ENCODE measurements at places on chromosomes 1 and 21.

GRCh38 chr1:33259879-33260278, 3.6 kb downstream of the ZNF362 start:
- DNase-seq = no peak

GRCh38 chr1:51708911-51709760, 92.2 kb downstream of the OSBPL9 start:
- no peak for DNase-seq

DNA sequence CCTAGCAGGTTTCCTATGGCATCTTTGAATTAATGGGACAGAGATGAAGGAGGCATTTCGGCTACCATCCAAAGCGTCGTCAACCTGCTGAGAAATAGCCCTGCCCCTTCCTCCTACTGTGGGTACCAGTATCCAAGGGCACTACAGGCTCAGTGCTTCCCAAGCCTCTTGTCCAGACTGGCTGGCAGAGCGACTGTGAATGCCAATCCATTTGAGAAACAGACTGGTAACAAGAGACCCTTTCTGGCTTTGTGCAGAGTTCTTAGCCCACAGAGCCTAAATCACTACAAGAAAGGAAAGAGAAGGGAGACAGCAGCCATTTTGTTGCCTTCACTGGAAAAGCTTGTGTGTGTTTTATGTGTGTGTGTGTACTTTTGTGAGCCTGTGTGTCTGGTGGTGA, 115.5 kb downstream of the HMGB4 start:
- no peak for DNase-seq

- DNase-seq = no peak
Measured at GRCh38 chr1:81029266-81029665, 771.5 kb upstream of the ADGRL2 start.

DNA sequence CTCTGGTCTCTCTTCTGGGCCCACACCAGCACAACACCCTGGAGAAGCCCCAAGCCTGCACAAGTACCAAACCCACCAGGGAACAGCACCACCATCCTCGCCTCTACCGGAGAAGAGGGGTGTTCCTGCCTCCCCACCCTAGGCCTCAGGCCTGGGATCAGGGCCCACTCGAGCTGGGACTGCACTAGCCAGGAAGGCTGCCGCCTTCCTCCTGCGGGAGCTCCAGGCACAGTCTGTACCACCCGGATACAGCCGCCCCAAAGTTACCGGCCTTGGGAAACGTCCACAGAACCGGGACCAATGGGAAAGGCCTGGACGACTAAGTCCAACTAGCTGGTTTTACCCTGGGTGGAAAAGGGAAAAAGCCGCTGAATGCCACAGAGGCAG, 3.4 kb downstream of the TAL1 start:
- DNase-seq = no peak

DNA sequence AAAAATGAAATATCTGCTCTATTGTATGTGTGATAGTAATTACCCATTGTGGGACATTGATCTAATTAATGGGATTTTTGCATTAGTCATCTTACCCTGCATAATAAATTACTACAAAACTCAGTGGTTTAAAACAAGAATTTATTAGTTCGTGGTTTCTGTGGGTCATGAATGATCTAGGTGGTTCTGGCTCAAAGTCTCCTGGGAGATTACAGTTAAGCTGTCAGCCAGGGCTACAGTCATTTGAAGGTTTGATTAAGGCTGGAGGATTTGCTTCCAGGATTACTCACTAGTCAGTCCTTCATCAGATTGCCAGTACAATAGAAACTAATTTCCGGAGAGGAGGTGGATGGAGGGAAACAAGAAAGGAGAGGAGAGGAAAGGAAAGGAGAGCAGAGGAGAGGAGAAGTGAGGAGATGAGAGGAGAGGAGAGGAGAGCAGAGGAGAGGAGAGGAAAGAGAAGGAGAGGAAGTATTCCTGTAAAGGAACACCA, 60.4 kb upstream of the TNFSF4 start:
- DNase-seq = no peak

DNA sequence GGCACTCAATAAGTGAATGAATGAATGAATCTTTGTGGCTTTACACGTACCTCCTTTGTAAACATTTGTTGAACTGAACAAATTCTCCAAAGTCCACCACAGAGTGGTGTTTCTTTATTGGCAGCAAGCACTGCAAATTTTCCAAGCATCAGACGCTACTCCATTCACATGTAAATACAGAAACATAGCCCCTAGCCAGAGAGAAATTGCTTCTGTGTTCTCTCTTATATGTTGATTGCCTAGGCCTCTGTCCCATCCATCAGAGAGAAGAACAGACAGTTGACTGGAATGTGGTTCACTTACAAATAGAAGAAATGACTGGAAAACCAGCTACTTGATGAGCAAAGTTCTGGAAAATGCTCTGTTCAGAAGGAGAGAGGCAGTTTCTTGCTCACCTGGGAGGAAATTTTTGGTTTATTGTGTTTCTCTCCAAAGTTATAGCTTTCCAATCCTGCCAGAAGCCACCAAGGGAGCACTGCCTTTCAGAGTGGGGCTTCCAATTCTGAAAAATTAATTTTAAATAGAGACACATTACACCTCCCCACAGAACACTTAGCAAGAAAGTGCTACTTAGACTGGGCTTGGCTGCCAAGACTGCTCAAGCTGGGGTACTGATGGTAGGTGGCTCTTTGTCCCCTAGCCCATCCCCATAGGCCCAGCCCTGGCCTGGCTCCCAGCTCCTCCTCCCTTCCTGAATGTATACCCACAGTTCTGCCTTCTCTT, 18.1 kb upstream of the KIRREL1 start:
- no peak for DNase-seq

DNA sequence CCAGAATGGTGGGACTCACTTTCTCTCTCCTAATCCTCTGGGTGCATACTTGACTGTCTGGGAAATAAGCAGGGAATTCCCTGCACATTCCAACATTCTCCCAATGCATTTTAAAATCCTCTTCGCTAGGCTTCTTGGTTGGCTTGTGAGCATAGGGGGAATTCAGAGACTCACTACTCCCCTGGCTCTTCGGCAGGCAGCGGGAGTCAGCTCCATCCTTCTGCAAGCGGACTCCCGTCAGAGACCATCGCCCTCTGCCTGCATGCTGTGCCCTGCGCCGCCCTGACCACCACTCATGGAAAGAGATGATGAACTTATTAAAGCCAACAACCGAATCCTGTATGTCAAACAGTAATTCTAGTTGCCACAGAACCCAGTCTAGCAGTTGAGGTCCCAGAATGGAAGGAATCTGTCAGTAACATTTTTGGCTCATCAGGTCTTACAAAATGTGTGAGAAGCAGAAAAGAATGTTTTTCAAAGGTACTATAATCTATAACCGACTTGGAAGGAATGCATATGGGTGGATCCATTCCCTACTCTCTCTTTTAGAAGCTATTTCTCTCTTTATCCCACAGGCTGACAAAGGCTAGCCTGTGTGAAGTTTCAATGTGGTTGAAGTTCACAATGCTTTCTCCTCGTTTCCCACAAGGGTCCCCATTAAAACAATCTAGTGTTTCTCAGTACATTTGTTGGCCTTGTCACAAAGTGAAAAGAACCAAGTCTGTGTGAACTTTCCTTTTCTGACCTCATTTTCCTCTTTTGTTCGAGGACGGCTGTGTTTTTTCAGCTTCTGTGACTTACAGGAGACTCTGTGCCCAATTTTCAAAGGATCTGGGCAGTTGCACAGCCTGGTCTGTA, 119.1 kb upstream of the ADAR start:
- no peak for DNase-seq

GRCh38 chr1:175891783-175892309, 148.5 kb upstream of the TNR start:
- no peak for DNase-seq

GRCh38 chr1:101407505-101408211, 170.8 kb downstream of the S1PR1 start:
- no peak for DNase-seq

DNA sequence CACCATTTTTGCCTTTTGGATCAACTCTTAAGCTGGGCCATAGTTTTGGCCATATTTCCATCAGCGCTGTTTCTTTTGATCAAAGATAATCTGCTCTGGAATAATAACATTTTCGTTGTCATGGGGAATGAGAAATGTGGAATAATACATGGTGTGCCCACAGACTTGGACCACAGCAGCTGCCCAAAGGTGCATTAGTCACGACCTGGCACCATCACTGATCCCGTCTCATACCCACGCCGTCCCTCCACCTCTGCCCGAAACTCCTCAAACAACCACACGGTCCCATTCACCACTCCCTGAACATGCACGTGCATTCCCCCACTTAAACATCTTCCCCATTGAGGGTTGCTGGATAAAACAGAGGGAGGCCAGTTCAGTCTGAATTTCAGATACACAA, 76.9 kb downstream of the SLC66A1 start:
- no peak for DNase-seq

DNA sequence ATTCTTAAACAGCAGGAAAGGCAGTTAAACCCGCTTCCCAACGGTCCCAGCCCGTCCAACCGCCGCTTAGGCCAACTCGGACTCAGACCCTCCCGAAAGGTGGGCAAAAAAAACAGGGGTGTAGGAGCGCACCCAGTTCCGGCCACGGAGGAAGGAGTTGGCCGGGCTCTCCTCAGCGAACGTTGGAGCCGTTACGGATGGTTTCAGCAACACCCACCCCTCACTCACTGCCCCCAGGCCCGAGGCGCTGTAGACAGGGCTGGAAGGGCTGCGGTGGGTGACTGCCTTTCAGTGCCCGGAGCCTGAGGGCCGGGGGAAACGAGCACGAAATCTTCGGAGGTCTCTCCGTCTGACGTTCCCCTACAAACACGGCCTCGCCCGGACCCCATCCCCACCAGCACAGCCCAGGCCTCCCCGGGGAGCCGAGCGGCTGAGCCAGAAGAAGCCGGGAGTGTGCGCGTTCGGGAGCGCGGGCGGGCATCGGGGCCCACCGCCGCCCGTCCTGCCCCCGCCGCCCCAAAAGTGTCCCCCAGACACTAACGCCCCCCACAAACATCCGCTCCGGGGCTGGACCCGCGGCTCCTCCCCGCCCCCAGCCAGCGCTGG, 1.3 kb downstream of the KDM5B start:
- peak; percentile 13 for DNase-seq

- DNase-seq = no peak
Measured at GRCh38 chr1:37875833-37876232, 16.4 kb upstream of the MTF1 start.

GRCh38 chr1:45394342-45394741, 54.1 kb upstream of the MUTYH start:
- DNase-seq = no peak

DNA sequence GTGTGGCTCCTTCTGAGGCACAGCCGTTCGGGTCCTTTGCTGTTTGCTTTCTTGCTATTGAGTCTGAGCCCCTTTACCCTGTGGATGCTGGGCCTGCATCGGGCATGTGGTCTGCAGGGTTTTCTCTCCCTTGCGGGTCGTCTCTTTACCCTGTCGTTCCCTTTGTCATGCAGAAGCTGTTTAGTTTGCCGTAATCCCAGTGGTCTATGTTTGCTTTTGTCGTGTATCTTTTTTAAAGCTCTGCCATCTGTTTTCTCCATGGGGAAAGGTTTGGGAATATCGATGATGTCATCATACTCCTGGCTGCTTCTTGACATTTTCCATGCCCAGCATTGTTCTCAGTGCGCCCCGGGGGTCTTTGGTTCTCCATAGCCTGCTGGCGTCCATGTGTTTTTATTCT, 68.2 kb downstream of the AGPAT3 start:
- no peak for DNase-seq

GRCh38 chr1:161864577-161864976, 98.5 kb downstream of the ATF6 start:
- no peak for DNase-seq

GRCh38 chr1:229155472-229155871, 115.4 kb upstream of the RAB4A start:
- no peak for DNase-seq

GRCh38 chr1:97943354-97943753, 22.5 kb upstream of the DPYD start:
- DNase-seq = no peak

DNA sequence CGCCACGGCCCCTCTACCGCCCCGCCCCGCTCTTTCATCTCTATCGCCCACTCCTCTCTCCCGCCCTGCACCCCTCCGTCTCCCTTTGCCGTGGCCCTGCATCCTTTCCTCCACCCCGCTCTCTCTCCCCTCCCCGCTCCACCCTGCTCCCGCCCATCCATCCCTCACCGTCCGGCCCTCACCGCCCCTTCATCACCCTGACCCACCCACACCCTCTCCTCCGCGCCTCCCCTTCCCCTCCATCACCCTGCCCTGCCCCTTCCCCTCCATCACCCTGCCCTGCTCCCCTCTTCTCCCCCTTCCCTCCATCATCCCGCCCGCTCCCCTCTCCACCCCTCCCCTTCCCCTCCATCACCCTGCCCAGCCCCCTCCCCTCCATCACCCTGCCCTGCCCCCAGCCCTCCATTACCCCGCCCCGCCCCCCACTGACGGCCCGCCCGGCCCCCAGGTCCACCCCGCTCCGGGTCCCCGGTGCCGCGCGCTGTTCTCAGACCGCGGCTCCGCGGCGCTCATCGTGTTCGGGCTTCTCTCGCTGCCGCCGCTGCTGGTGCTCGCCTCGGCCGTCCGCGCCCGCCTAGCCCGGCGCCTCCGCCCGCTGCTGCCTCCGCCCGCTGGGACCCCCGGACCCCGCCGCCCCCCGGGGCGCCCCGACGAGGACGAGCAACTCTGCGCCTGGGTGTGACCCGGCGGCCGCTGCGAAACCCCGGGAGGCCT, 6.2 kb upstream of the ANKRD65 start:
- DNase-seq = peak; percentile 60

GRCh38 chr1:84376000-84376910, 22.0 kb upstream of the DNASE2B start:
- DNase-seq = no peak

DNA sequence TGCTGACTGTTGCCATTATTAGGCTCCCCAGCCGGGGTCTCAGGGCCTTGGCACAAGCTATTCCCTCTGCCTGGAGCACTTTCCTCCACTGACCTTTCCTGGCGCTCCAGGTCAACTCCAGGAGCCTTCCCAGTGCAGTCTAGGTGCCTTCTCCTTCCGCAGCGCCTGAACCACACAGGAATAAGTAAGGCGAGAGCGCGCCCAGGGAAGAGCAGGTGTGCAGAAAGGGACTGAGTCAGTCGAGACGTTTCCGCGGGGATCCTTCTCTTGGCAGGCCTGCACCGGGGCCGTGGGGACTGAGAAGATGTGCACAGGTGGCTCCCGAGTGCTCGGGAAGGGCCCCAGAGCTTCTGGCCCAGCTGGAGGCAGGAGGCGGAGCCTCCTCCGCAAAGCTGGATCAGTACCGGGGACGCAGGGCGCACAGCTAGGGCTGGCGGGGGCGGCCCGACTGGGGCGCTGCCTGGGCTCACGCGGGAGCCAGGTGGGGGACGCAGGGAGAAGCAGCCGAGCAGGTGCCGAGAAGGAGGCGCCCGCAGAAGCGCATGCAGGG, 765 bp upstream of the BMP8A start:
- DNase-seq = no peak

All from hypothalamus (tissue), 51 donors.